Stimulated activated CD8-positive, alpha-beta memory T cell treated with anti-CD3 and anti-CD28 coated beads, Interleukin-2, amount 100 ng/mL, for 1 hour (primary cell): ENCODE measurements at places on chromosomes 12 and 14.

- no peak for DNase-seq
Observed at GRCh38 chr14:100066962-100067361, 1.7 kb downstream of the EVL start.

GRCh38 chr12:77999074-77999715, 168.5 kb downstream of the NAV3 start:
- DNase-seq: no peak

DNA sequence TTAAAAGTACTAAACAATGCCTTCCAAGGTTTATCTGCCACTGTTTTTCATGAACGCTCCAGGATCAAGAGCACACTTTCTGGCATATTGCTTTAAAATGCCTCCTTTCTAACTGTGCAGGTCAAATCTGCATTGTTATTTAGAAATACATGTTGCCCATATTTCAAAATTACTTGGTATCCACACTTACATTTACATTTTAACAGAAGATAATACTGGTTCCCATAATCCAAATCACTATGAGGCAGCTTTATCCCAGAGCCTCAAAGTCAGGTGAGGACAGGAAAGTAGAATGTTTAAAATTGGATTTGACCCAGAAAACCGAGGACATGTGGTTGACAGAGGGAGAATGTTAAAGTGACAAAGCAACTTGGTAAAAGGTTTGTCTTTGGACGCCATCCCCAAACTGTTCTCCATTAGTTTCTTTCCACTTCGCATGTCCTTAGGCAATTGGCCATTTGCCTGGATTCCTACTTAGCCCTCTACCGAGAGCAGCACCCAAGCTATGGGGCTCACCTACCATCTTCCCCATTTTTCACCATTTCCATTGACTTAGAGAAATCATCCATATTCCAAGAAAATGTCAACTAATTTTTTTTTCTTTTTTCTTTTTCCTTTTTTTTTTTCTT, 353.0 kb downstream of the PAWR start:
- no peak for DNase-seq

- DNase-seq: no peak
Observed at GRCh38 chr14:89247457-89248122, 169.4 kb downstream of the FOXN3 start.

GRCh38 chr12:88044035-88044434, 14.8 kb upstream of the C12orf50 start:
- DNase-seq: no peak
